ENCODE measurements at places on chromosomes 2 and 18.

DNA sequence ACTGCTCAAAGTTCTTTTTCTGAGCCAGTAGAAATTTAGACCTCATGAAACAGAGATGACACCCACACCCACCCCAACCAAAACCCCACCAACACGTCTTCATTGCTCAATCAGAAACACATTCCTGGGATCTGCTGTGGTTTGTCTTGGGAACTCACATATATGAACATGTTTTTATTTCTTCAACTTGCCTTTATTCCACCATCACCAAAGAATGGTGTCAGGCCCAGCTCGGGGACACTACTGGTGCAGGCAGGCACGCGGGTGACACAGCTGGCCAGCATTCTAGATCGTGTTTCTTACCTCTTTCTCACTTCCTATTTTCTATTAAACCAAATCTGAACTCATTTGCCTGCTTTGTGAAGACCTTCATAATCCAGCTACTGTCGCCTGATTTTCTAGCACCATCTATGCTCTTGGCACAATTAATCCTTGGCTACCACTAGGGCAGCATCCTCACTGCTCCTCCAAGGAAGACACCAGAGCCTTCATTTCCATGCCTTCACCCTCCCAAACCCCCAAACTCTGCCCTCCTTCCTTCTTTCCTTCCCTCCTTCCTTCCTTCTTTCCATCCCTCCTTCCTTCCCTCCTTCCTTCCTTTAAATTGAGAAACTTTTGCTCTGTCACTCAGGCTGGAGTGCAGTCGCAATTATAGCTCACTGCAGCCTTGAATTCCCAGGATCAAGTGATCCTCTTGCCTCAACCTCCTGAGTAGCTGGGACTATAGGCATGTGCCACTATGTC lies 157.1 kb downstream of the BCL2 start:
- H3K27ac ChIP-seq = peak overlapping the region; percentile 54
- H3K4me1 ChIP-seq = peaks cover 29% of the 10 kb centered on the region
- H3K36me3 ChIP-seq = no peaks in the 10 kb centered on the region
- no peak for DNase-seq

- no peak overlapping the region for H3K27ac ChIP-seq
- no peak overlapping the region for H3K4me3 ChIP-seq
- DNase-seq = no peak
- no peaks in the 10 kb centered on the region for H3K36me3 ChIP-seq
These were observed 173.1 kb upstream of the GYPC start for GRCh38 chr2:126482582-126483464.

DNA sequence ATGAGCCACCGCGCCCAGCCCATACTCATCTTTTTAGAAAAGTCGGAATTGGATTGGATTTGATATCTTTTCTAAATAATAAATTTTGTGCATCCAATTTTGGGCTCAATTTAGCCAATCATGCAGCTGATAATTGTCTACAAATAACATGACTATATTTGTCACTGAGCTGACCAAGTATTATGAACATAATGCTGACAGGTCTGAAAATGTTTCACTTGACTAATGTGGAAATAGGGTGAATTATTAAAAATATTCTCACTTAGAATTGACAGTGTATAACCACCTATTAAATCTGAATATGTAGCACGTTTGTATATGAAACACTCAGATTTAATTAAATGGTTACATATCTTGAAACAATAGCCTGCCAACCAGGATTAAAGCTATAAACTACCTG lies 657.2 kb upstream of the FSHR start:
- H3K36me3 ChIP-seq = no peaks in the 10 kb centered on the region
- no peak for DNase-seq
- no peak overlapping the region for H3K27ac ChIP-seq

DNA sequence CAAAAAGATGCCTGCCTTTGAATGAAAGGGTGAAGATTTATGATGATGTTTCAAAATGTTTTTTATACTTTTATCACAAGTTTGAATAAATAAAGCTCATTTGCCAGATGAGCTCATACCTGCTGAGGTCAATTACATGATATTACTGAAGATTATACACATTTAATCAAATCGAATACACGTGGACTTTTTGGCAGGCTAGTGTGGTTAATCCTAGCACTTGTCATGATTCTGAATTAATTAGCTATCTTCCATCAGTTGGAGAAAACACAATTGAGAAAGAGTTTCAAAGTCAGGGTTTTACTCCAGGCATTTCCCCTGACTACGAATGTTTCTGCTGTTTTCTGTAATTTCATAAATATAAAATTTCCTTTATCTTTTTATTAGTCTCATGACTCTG lies 54.4 kb downstream of the LRPPRC start:
- no peak for DNase-seq
- H3K36me3 ChIP-seq = no peaks in the 10 kb centered on the region
- H3K4me1 ChIP-seq = no peaks in the 10 kb centered on the region
- no peak overlapping the region for H3K27ac ChIP-seq
- H3K4me3 ChIP-seq = no peak overlapping the region

- no peak overlapping the region for H3K4me3 ChIP-seq
- no peaks in the 10 kb centered on the region for H3K27me3 ChIP-seq
- no peaks in the 10 kb centered on the region for H3K36me3 ChIP-seq
- no peaks in the 10 kb centered on the region for H3K4me1 ChIP-seq
These were observed 69.1 kb downstream of the ANKRD62 start for GRCh38 chr18:12162786-12163185.

DNA sequence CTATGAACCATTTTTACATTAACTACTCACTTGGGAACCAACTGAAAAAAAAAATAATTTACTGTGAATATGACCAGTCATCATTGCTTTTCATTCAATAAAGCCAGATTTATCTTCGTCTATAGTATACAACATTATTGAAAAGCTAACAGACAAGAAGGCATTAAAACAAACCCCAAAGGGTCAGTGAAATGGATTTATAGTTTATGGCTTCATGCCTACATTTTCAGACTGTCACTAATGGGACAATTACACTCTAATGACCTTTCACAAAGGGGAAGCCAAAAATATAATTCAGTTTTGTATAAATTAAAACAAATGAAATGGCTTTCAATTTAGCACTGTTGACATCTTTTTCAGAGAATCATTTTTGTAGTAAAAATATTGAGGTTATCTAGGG lies 169.1 kb downstream of the DSEL start:
- H3K27ac ChIP-seq = no peak overlapping the region
- no peak for DNase-seq
- no peaks in the 10 kb centered on the region for H3K4me1 ChIP-seq
- H3K4me3 ChIP-seq = no peak overlapping the region
- H3K36me3 ChIP-seq = no peaks in the 10 kb centered on the region
- H3K27me3 ChIP-seq = no peaks in the 10 kb centered on the region
